ENCODE measurements at places on chromosomes 12 and 14. TPM values are rescaled to one million over a fixed set of nuclear protein-coding genes. Genes with fewer than 3 reads are reported as not detected.

The KRT6C gene
- not detected for total RNA-seq

DNA sequence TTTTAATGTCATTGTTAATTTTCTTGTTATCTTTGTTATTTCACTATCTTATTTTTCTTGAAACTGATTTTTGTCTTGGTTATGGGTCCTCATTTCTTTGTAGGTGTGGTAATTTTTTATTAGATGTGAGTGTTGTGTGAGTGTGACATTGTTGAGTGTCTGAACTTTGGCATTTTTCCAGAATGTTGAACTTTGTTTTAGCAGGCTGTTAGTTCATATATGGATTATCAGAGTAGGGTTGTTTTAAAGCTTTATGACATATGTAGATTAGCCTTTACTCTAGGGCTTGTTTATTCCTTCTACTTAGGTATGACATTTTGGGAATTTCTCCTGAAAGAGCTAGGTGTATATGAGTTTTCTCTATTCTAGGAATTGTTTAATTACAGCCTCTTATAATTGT lies 103.9 kb downstream of the ARID2 start:
- H3K4me3 ChIP-seq = no peak overlapping the region
- H3K27ac ChIP-seq = no peak overlapping the region
- no peaks in the 10 kb centered on the region for H3K27me3 ChIP-seq
- H3K36me3 ChIP-seq = peaks cover 45% of the 10 kb centered on the region

The TTC8 gene
- 2.5 TPM for total RNA-seq

- no peaks in the 10 kb centered on the region for H3K27me3 ChIP-seq
- no peak for DNase-seq
- no peak overlapping the region for H3K4me3 ChIP-seq
Measured at GRCh38 chr14:87084908-87085307, 908.1 kb downstream of the GALC start.

DNA sequence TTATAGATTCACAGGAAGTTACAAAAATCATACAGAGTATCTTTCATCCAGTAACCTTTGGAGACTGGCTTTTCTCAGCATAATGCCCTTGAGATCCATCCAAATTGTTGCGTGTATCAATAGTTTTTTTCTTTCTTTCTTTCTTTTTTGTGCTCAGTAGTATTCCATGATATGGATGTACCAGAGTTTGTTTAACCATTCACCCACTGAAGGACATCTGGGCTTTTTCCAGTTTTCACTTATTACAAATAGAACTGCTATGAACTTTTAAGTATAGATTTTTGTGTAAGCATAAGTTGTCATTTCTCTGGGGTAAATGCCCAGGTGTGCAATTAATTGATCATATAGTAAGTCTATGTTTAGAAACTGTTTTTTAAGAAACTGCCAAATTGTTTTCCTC lies 79.4 kb downstream of the FBXL14 start:
- H3K27ac ChIP-seq = no peak overlapping the region
- peaks cover 3% of the 10 kb centered on the region for H3K36me3 ChIP-seq
- no peak for DNase-seq
- H3K4me1 ChIP-seq = no peaks in the 10 kb centered on the region
- H3K27me3 ChIP-seq = peaks cover 68% of the 10 kb centered on the region

DNA sequence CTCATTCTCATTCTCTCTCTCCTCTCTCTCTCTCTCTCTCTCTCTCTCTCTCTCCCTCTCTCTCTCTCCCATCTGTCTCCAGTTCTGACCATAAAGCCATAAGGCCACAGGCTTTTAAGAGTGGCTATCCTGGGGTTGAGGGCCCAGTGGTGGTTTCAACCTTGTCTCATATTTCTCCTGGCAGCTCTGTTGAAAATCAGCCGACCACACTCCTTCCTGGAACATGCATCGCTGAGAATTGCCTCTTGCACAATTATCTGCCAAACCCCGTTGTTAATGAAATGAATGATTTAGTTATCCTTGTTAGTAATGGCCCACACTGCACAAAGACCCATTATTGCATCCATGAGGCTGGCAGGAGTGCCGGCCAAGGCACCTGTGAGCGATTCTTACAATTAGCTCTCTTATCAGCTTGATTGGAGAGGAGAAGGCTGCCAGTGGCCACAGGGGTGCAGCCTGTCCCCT lies 30.4 kb upstream of the KCNA5 start:
- no peak for DNase-seq
- no peaks in the 10 kb centered on the region for H3K4me1 ChIP-seq
- no peak overlapping the region for H3K27ac ChIP-seq
- H3K4me3 ChIP-seq = no peak overlapping the region

DNA sequence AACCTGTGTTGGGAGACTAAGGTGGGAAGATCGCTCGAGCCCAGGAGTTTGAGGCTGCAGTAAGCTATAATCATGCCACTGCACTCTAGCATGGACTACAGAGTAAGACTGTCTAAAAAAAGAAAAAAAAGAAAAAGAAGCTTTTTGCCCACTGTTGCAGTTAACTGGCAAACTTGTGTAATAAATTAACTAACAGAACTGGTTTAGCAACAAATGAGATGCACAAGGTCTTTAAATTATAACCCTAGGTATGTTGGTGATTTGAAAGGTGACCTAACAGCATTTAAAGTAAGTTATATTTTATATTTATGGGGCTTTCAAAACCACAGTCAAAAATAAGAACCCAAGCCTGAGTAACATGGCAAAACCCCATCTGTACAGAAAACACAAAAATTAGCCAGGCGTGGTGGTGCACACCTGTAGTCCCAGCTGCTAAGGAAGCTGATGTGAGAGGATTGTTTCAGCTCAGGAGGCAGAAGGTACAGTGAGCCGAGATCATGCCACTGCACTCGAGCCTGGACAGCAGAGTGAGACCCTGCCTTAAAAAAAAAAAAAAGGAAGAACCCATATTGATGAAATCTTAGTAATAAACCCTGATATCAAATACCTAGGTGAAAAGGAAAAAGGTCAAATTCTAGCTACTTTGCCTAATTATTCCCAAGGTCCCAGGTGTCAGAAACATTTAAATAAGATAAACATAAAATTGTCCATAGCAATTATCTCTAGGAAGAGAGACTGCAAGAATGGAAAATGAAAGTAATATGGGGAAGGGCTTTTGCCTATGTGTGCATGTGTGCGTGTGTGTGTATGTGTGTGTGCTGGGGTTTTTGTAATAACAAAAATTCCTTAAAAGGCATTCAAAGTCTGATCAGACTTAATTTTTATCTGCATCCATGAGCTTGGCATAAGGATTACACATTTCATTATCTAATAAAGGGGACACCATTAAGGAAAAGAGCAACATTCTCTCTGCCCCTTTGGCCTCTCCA lies 15.4 kb downstream of the SYNE2 start:
- no peaks in the 10 kb centered on the region for H3K27me3 ChIP-seq
- peak overlapping the region; percentile 28 for H3K4me3 ChIP-seq
- H3K36me3 ChIP-seq = peaks cover 16% of the 10 kb centered on the region
- no peak for DNase-seq

- no peak for DNase-seq
- H3K4me1 ChIP-seq = no peaks in the 10 kb centered on the region
- H3K4me3 ChIP-seq = no peak overlapping the region
- no peak overlapping the region for H3K27ac ChIP-seq
- no peaks in the 10 kb centered on the region for H3K36me3 ChIP-seq
- no peaks in the 10 kb centered on the region for H3K27me3 ChIP-seq
Measured at GRCh38 chr12:118866346-118866745, 115.0 kb upstream of the SRRM4 start.

GRCh38 chr12:10716704-10717315 lies 6.3 kb downstream of the YBX3 start:
- no peak for DNase-seq
- H3K4me1 ChIP-seq = peaks cover 50% of the 10 kb centered on the region
- no peaks in the 10 kb centered on the region for H3K27me3 ChIP-seq
- peaks cover 44% of the 10 kb centered on the region for H3K36me3 ChIP-seq
- no peak overlapping the region for H3K4me3 ChIP-seq

DNA sequence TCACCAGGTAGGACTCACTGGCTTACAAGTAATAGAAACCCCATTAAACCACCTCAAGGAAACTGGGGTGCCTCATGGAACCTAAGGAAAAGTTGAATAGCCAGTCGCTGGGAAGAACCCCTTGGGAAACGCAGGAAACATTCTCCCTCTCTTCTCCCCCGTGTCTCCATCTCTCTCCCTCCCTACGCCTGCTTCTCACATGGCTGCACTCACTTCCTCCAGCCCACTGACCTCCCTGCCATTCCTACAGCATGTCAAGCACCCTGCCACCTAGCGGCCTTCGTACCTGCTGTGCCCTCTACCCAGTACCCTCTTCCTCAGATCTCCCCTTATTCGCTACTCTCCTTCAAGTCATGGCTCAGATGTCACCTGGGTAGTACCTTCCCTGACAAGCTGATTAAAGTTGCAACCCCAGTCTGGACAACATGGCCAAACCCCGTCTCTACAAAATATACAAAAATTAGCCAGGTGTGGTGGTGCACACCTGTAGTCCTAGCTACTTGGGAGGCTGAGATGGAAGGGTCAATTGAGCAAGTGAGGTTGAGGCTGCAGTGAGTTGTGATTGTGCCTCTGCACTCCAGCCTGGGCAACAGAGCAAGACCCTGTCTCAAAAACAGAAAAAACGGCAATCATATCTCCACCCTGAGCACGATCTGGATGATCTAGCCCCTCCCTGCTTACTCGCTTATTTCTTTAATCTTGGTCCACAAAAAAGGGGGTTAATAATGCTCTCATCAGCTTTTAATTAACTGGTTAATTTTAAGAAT lies 6.4 kb upstream of the DTX1 start:
- DNase-seq = no peak
- H3K4me3 ChIP-seq = no peak overlapping the region
- H3K36me3 ChIP-seq = no peaks in the 10 kb centered on the region
- no peaks in the 10 kb centered on the region for H3K4me1 ChIP-seq
- H3K27me3 ChIP-seq = peaks cover 15% of the 10 kb centered on the region

DNA sequence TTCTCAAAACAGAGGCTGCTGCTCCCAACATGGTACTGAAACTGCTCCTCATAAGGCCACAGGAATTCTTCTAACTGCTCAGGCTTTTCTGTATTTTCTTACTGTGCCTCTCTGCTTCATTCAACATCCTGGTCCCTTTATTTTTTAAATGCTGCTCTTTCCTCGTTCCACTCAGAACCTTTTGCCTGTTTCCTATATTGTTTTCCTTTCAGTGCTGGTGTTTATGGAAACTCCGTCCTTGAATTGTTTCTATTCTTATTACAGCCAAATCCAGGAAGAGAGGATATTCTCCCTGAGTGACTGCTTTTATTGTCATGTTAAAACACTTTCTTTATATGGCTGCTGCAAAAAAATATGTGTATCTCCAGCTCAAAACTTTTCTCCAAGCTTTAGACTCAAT lies 173.0 kb upstream of the E2F7 start:
- DNase-seq = no peak
- H3K36me3 ChIP-seq = no peaks in the 10 kb centered on the region
- no peak overlapping the region for H3K4me3 ChIP-seq

DNA sequence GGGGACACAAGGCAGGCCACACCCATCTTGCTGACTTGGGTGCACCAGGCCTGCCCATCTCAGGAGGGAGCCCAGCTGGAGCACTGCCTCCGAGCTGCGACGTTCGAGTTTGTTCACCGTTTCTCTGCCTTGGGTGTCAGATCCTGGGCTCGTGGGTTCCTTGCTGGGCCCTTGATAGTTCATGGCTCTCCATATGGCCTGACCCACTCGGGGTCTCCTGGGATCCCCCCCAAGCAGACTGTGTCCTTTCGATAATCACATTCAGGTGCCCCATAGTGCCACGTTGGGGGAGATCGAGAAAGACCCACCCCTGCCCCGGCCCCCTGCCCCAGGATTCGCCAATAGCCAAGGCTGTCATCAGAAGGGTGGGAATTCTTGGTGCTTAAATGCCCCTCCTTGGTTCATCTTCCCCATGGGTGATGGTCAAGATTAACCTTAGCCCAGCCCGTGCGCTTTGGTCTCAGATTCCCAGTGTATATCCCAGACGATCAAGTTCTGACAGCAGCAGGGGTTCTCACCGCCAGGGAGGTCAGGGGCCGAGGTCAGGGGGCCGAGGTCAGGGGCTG lies 7.4 kb downstream of the RFLNA start:
- no peaks in the 10 kb centered on the region for H3K36me3 ChIP-seq
- H3K4me1 ChIP-seq = no peaks in the 10 kb centered on the region
- H3K4me3 ChIP-seq = no peak overlapping the region
- H3K27me3 ChIP-seq = peaks cover 9% of the 10 kb centered on the region

The MRPS35 gene
- 39.9 TPM for total RNA-seq

The MYF5 gene
- total RNA-seq = not detected

The SLC25A47 gene
- total RNA-seq = not detected
